Omental fat pad (tissue), 4 donors: ENCODE measurements at places on chromosomes 16 and 17. TPM values are rescaled to one million over a fixed set of nuclear protein-coding genes. Genes with fewer than 3 reads are reported as not detected.

GRCh38 chr17:5794881-5795506, 210.7 kb upstream of the NLRP1 start:
- no peak for DNase-seq

The AURKB gene
- 3.0 TPM for total RNA-seq

GRCh38 chr17:6402258-6402657, 32.7 kb downstream of the AIPL1 start:
- no peak for DNase-seq

- no peak for DNase-seq
Observed at GRCh38 chr17:75010683-75011400, 1.6 kb upstream of the MRPL58 start.

The NOS2 gene
- 0.12 TPM for total RNA-seq

The RUNDC3A gene
- total RNA-seq, result not detected

GRCh38 chr16:48014349-48015135, 141.3 kb downstream of the ABCC12 start:
- DNase-seq, result no peak

- no peak for DNase-seq
Observed at GRCh38 chr17:70105641-70106040, 30.6 kb downstream of the KCNJ16 start.

GRCh38 chr17:43784068-43784467, 3.8 kb downstream of the CFAP97D1 start:
- no peak for DNase-seq

GRCh38 chr16:67248073-67248400, 742 bp upstream of the SLC9A5 start:
- DNase-seq, result no peak

GRCh38 chr17:10622617-10623485, 34.3 kb downstream of the MYH3 start:
- no peak for DNase-seq

- DNase-seq, result no peak
Observed at GRCh38 chr17:28860363-28860808, 5.6 kb downstream of the ERAL1 start.

GRCh38 chr16:65202461-65202860, 80.6 kb upstream of the CDH11 start:
- no peak for DNase-seq

The SOX15 gene
- total RNA-seq, result 0.95 TPM

GRCh38 chr16:86499889-86500707, 10.2 kb upstream of the FOXF1 start:
- DNase-seq, result no peak

- DNase-seq, result no peak
Observed at GRCh38 chr16:79422064-79422463, 178.5 kb downstream of the MAF start.

- DNase-seq, result no peak
Observed at GRCh38 chr17:77959126-77959925, 823 bp downstream of the TNRC6C start.

The MFAP4 gene
- 79.0 TPM for total RNA-seq

- DNase-seq, result no peak
Observed at GRCh38 chr16:12271006-12271405, 294.5 kb downstream of the SNX29 start.

- DNase-seq, result no peak
Observed at GRCh38 chr17:34895383-34895782, 65.9 kb downstream of the CCT6B start.

The YBX2 gene
- total RNA-seq, result 1.2 TPM

DNA sequence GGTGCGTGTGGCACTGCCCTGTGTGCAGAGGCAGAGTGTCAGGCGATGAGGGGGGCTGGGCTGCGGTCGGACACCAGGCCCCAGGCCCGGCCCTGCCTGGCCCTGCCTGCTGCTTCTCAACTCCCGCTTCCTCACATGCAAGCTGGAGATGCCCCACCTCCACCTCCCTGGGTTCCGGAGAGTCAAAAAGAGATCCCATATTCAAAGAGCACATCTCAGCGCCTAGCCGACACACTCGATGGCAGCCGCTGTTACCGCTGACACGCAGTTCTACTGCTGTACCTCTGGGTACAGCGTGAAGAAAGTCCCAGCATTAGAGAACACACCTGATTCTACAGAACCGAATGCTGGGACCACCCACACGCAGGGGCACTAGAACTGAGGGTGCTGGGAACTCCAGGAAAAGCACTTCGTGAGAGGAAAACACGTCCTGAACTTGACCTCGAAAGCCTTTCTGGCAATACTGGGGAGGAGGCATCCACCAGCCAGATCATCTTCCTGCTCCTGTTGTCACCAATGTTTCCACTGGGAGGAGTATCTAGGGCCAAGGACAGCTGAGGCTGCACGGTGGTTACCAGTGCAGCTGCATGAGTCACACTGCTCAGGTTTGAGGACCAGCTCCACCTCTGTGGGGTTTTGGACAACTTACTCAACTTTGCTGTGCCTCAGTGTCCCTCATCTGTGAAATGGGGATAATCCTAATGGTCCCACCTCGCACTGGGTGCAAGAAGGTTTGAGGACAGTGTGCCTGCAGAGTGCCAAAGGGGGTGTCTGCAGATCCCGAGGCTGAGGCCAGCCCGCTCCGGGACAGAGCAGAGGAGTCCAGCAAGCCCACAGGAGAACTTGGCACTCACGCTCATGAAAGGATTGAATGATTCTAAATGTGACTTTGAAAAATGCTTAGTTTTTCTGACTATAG, 100.4 kb upstream of the DNAH17 start:
- DNase-seq, result no peak

- DNase-seq, result no peak
Observed at GRCh38 chr17:38798614-38799500, 499 bp downstream of the PIP4K2B start.
